ENCODE measurements at places on chromosomes 4 and X. TPM values are rescaled to one million over a fixed set of nuclear protein-coding genes. Genes with fewer than 3 reads are reported as not detected.

Gene MID1
- 7.6 TPM for total RNA-seq

Gene FAM9C
- not detected for total RNA-seq

Gene WWC2
- 30.4 TPM for total RNA-seq

Gene SLC7A11
- total RNA-seq = 1.8 TPM

Gene TMEM192
- 10.9 TPM for total RNA-seq

Gene MAGEC2
- total RNA-seq = not detected

Gene FAT4
- 2.5 TPM for total RNA-seq

Gene CLDN22
- not detected for total RNA-seq

Gene ADRA2C
- total RNA-seq = 3.3 TPM

Gene DAPP1
- total RNA-seq = 23.0 TPM

Gene UFSP2
- 29.5 TPM for total RNA-seq

Gene SMIM10L2A
- 1.4 TPM for total RNA-seq

Gene FGFR3
- total RNA-seq = 511 TPM

Gene CLIC2
- total RNA-seq = 7.1 TPM

Gene PLP1
- total RNA-seq = 14.7 TPM

Gene PRKG2
- total RNA-seq = 2.1 TPM

All from suprapubic skin (tissue), 4 donors.